ENCODE measurements at places on chromosomes 13 and 19.

DNA sequence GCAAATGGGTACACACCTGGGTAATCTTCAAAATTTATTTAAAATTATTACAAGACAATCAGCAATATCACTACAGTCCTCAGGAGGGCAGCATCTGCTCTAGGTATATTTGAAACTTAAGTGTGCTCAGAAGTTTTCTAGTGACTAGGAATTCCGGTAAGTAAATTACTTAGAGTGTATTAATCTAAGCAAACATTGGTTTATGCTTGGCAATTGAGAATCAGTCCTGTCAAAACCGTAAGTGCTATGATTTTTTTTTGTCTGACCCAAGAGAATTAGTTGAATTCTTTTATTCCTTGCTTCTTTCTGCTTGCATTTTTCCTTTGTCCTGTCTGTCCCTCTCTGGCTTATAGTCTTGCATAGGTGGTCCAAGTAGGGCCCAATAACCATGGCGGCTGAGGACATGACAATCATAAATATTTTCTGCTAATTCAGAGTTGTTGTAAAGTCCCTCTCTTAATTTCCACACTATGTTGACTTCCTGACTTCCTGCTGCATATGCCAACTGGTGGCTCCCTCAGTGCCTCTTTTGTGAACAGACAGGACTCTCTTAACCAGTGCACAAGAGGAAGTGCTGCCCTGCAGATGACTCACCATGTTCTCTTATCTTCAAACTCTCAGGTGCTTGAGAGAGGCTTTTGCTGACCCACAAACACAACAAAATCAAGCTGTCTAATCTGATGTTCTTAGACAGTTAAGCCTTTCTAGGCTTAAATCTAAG lies 82.2 kb downstream of the SLAIN1 start:
- DNase-seq = peak; percentile 69

GRCh38 chr13:87889254-87889653 lies 218.1 kb downstream of the SLITRK5 start:
- DNase-seq = no peak

GRCh38 chr13:95553581-95554385 lies 1.3 kb downstream of the CLDN10 start:
- DNase-seq = no peak

DNA sequence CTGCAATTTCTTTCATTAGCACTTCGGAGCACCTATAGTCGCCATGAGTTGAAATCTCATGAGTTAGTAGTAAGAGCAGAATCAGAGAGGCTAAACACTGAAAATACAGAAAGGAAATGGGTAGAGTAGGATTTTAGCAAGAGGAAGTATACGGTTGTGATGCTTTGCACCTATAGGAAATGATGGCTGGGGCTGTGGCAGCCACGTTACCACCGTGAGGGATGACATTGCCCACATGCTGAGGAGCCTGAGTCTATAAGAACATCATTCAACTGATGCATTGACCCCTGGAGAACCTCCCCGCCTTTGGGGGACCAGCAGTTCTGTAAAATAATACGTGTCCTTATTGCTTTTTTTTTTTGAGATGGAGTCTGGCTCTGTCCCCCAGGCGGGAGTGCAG lies 20.4 kb downstream of the FAM187B start:
- no peak for DNase-seq

- DNase-seq = no peak
These were observed 3.2 kb downstream of the PLK5 start for GRCh38 chr19:1526979-1527649.

- DNase-seq = no peak
These were observed 9.8 kb upstream of the USPL1 start for GRCh38 chr13:30607908-30608307.

- no peak for DNase-seq
These were observed 96.9 kb downstream of the COL4A1 start for GRCh38 chr13:110209950-110210603.

GRCh38 chr19:17497149-17497798 lies 14.2 kb upstream of the PGLS start:
- DNase-seq = no peak

GRCh38 chr19:12784871-12785430 lies 6.3 kb upstream of the JUNB start:
- peak; percentile 33 for DNase-seq

GRCh38 chr19:1651568-1652291 lies 685 bp downstream of the TCF3 start:
- DNase-seq = no peak

- no peak for DNase-seq
These were observed 1.4 kb upstream of the LRG1 start for GRCh38 chr19:4541114-4541805.

GRCh38 chr19:12767150-12767549 lies 8.2 kb downstream of the HOOK2 start:
- DNase-seq = no peak

GRCh38 chr19:1634242-1634937 lies 18.0 kb downstream of the TCF3 start:
- no peak for DNase-seq

- no peak for DNase-seq
These were observed 14.3 kb upstream of the LRRC63 start for GRCh38 chr13:46197299-46198048.

DNA sequence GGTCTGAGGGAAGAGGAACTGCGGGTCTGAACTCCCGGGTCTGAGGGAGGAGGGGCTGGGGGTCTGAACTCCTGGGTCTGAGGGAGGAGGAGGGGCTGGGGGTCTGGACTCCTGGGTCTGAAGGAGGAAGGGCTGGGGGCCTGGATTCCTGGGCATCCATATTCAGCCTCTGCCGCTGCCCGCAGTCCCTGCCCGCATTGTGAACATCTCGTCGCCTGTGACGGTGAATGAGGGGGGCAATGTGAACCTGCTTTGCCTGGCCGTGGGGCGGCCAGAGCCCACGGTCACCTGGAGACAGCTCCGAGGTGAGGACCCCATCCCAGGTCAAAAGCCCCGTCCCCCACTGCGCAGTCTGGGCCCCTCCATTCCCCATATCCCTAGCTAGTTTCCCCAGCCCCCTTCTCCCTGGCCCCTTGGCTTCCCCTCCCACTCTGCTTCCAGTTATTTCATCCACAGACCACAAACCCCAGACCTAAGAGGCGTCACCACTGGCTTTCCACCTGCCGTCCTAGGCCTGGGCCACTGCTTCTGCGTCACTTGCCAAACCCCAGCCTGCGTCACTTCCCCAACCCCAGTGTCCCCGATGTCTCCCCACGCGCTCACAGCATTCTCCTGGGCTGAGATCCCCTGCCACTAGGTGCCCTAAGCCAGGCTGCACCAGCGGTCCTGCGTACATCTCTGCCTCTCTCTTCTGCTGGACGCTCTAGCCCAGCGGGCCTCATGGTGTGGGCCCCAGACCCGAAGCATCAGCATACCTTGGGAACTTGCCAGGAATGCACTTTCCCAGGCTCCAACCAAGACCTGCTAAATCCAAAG lies 13.9 kb downstream of the IGLON5 start:
- DNase-seq = no peak

DNA sequence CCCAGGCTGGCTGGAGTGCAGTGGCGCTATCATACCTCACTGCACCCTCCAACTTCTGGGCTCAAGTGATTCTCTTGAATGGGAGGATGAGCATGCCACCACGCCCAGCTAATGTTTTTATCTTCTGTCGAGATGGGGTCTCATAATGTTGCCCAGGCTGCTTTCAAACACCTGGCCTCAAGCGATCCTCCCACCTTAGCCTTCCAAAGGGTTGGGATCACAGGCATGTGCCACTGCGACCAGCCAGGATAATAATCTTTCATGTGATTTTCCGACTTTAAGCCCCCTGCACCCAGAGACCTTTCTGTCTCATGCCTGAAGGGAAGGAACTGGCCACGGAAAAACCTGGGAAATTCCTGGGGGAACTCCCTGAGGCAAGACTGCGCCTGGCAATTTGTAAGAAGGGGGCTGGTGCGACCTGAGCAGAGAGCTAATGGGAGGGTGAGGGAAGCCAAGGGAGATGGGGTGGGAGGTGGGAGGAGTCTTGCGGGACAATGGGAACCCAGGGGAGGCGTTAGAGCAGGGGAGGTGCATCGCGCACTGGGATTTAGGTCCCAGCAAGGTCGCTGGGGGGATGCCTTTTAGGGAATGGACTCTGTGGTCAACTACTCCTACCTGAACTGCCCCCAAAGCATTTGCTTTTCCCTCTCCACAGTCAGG lies 1.2 kb upstream of the CCDC124 start:
- peak; percentile 48 for DNase-seq

- no peak for DNase-seq
These were observed 134.3 kb upstream of the SLITRK5 start for GRCh38 chr13:87536899-87537298.

Measured in SJCRH30 (cell line).